ENCODE measurements at places on chromosomes 13 and 19.

DNA sequence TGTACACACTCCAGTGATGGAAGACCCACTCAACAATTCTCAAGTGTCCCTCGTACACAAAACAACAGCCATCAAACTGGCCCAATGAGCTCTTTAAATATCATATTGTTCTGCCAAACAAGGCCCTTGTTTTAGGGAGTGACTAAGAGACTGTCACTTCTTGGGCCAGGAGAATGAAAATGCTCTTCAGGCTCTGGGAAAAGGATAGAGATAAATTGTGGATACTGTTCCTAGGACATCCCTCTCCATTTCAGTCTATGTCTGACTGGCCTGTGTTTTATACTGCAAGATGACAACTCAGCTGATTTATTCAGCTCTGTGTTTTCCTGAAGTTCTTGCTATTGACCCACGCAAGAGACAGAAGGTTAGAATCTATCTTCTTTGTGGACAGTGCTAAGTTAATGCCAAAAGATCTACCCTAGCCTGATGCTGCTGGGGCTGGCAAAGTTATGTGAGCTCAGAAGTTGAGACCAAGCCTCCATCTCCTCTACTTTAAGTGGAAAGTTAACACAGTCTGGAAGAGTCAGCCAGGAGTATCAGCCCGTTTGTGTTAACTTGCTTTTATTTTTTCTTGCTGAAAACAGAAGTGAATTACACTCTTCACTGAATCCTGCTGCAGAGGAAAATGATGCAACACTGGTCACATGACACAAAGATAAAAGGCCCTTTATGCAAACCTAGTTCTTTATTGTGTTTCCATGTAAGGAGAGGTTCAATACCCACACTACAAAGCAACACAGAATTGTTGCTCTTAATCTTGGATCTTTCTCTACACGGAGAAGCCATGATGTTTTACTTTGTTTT is 14.6 kb downstream of the FRY start:
- DNase-seq = peak; percentile 29

GRCh38 chr19:3233831-3234230 is 9.4 kb downstream of the CELF5 start:
- DNase-seq = no peak

GRCh38 chr19:41302624-41303351 is 7.2 kb upstream of the CCDC97 start:
- peak; percentile 75 for DNase-seq

GRCh38 chr19:55031178-55031577 is 6.9 kb downstream of the GP6 start:
- DNase-seq = no peak

DNA sequence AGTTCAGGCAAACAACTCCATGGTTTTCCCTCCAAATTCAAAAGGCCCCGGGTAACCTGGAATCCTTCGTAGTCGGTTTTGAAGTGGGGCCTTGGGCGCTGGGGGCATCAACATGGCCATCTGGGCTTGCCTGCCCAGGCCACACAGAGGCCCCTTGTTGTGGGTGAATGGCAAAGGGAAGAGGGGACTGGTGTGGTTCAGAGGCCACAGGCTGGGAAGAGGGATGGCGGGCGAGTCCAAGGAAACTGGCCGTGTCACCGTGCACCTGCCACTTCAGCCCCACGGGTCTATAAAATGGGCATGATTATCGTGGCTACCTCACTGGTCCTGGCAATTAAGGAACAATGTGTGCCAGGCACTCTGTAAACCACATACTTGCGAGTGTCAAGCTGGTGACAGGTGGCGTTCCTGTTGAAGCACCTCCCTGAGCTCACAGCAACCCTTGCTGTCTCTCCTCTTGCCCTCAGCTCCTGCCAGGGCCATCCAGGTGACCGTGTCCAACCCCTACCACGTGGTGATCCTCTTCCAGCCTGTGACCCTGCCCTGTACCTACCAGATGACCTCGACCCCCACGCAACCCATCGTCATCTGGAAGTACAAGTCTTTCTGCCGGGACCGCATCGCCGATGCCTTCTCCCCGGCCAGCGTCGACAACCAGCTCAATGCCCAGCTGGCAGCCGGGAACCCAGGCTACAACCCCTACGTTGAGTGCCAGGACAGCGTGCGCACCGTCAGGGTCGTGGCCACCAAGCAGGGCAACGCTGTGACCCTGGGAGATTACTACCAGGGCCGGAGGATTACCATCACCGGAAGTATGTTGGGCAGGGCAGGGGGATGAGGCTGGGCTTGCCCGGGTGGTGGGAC is 1.3 kb downstream of the LSR start:
- no peak for DNase-seq
